NCI-H524 treated with DMSO at 0.1 percent for 48 hours (cell line): ENCODE measurements at places on chromosomes 16 and 17.

- no peak for DNase-seq
Observed at GRCh38 chr17:27363326-27363725, 69.4 kb downstream of the WSB1 start.

DNA sequence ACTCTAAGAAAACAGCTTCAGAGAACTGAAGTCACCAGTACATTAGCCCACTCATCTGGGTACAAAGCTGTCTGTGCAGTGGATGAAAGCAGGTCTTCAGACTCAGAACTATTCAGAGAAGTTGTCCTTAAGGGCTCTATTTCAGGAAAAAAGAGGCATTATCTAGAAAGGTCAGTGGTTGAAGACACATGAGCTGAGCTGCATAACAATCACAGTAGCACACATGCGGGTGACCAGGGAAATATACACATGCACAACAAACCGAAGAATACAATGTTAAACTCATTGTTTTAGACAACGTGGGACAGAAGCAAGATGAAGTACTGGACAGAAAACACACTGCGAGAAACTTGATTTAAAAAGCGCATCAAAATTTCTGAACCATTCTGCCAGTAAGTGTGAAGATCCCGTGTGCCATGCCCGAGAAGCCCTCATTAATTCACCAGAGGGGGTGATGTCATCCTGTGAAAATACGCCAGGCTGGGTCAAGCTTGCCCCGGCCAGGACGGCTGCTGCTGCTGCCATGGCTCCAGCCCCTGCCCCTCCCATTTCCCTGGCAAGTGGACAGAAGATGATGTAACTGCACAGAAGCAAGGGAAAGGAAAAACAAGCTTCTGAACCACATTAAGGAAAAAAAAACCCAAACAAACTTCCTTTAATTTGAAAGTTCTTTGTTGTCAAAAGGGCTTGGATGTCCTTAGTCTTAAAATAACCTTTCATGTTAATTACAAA, 10.1 kb downstream of the DYNC1LI2 start:
- no peak for DNase-seq

- no peak for DNase-seq
Observed at GRCh38 chr16:71854369-71854948, 8.7 kb downstream of the ATXN1L start.

- no peak for DNase-seq
Observed at GRCh38 chr17:66493283-66494019, 191.0 kb downstream of the PRKCA start.

- no peak for DNase-seq
Observed at GRCh38 chr17:67244431-67245072, 444 bp downstream of the HELZ start.

DNA sequence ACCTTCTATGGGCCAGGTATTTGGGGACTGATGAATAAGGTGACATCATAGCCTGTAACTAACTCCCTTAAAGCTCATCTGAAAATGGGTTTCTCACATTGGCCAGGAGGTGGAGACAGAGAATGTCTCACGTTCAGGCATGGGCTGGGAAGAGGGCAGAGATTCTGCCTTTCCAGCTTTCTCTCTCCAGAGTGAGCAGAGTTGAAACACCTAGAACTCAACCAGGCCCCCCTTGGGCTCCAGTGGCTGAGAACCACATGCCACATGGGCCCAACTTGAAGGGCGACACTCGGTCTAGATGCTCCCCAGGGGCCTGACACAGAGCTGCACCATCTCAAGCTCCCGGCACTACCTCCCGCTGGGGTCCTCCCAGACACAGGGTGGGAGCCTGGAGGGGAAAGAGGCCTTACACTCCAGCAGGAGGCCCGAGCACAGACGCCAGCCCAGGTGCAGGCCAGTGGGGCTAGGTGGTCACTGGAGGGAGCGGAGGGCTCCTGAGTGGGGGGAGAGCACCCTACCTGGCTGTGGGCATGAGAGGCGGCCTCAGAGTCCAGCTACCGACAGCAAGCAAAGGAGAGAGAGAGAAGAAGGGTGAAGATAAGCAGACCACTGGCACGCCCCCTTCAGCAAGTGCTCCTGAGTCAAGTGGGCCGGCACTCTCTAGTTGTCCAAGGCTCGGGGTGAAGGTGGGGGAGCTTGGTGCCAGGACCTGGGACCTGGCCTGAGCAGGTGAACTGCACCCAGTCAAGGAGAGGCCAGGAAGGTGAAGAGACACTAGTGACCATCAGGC, 55.9 kb downstream of the MYO18A start:
- DNase-seq: peak; percentile 69

DNA sequence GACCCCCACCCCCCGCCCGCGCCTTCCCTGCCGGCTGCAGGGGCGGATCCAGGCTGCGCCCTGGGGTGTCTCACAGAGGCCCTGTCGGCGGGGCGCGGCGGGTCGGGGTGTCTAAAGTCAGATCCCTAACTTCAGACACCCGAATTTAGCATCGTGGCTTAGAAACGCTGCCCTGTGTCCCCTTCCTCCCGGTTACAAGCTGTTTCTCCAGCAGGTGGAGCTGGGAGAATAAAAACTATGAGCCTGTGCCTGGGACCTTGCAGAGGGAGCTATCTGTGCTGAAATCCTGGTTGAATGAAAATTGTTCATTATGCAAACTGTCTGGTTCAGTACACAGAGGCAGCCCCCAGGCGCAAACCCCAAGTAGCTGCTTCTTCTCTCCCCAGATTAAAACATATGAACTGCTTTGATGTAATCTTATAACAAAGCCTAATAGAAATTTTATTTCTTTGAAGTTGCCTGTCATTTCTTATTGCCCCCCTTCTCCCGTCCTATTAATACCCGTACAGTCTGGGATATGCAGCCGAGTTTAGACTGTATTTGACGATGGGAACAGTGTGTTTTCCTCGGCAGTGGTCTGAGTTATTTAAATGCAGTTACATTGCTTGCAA, 79.0 kb downstream of the RPA1 start:
- DNase-seq: no peak

- peak; percentile 99 for DNase-seq
Observed at GRCh38 chr16:27529962-27530361, 19.8 kb downstream of the GTF3C1 start.
